Right forelimb (tissue), 1 donor: ENCODE measurements at places on chromosomes 6 and 20.

- no peak for DNase-seq
These were observed 669.4 kb upstream of the CITED2 start for GRCh38 chr6:140043762-140044378.

DNA sequence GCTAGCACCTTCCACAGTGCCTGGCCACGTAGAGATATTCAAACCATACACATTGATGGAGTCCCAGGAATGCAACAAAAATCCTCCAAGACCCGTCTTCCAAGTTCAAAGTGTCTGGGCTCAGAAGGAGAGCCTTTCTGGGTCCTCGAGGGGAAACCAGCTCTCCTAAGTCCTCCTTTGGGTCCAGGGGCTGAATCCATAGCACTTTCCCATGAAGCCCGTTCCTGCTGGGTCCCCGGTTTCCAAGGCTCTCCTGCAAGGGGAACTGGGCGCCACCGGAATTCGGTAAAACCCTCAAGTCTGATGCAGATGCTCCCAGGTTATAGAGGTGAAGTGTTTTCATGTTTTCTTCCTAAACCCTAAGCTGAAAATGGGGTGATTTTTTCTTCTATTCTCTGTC is 101.2 kb upstream of the SNX9 start:
- no peak for DNase-seq

GRCh38 chr6:148068437-148069061 is 274.1 kb upstream of the SASH1 start:
- no peak for DNase-seq

- DNase-seq, result no peak
These were observed 63.9 kb upstream of the MPC1 start for GRCh38 chr6:166446567-166447065.

DNA sequence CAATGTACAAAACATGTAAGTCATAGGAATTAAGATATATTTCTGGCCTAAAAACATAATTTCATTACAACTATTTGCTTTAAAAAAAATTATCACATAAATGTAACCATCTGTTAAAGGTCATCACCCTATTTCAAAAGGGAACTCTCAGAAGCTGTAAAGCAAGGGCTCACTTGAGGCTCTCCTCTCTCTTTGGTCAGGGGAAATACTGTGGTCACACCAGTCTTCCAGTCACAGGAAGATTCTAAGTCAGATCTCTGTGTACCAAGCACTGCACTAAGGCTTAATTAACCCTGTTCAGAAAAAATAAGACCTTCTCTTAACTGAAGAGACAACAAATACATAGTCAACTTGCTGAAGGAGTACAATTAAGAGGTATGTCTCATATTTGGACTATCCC is 75.6 kb downstream of the MMS22L start:
- DNase-seq, result no peak

GRCh38 chr20:53795170-53795569 is 201.5 kb upstream of the ZNF217 start:
- DNase-seq, result no peak

DNA sequence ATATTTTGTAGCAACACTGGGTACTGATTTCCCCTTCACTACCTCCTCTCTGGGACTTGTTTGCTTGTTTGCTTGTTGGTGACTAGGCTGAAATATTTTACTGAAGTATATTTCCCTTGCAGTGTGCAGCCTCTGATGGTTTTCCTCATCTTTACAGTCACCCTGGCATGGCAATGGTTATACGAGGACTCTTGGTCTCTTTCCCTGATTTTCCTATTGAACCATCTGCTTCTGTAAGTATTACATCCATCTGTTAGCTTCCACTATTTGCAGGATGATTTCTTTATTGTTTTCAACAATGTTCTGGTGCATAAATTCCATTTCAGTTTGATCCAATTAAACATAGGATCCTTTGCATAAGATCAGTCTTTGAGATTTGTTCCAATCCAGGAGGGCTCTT is 465.1 kb downstream of the MEI4 start:
- DNase-seq, result no peak

GRCh38 chr6:158040051-158040803 is 58.6 kb downstream of the SYNJ2 start:
- DNase-seq, result no peak

DNA sequence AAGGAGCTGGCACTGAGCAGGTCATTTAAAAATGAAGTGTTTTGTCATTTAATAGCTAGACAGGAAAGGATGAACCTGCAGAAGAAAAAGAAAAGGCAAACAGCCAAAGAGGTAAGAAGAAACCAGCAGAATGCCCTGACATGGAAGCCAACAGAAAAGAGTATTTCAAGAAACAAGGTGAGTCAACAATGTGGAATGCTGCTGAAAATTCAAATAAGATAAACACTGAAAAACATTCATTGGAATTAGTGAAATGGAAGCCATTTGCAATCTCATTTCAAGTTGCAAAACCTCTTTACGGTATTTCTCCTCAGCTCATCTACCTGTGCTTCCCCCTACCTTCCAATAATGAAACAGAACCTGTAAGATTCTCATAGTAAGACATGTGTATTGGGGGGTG is 59.6 kb downstream of the RWDD2A start:
- no peak for DNase-seq

- DNase-seq, result peak; percentile 35
These were observed 1.9 kb downstream of the KIAA1755 start for GRCh38 chr20:38258545-38259215.

- DNase-seq, result no peak
These were observed 110.3 kb upstream of the SNX9 start for GRCh38 chr6:157712585-157713295.

DNA sequence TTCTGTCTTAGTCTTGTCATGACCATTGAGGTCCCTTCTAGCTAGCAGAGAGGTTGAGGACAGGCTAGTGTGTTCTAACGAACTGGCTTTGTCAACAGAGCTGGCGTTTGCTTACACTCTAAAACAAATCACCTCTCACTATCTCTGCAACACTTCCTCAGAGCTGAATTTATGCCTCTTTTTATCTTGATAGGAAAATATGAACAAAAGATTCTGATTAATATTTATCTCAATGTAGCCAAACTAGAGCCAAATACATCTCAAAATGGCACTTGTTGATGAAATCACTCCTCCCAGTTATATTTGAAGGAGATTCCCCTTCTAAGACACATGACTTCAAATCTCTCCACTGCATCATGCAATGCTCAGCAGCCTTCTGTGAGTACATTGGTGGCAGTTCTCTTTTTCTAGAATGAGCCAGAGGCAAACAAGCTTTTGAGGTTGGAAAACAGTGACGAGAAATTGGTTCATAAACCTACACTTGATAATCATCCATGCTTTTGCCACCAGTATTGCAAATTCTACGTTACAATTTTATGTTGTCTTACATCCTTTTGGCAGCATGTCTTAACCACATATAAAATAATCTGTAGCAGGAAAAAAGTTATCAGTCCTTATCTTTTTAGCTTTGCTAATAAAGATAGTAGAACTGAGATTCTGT is 615.7 kb upstream of the CITED2 start:
- DNase-seq, result no peak

GRCh38 chr6:159203304-159204005 is 34.3 kb downstream of the FNDC1 start:
- DNase-seq, result no peak

- no peak for DNase-seq
These were observed 21.1 kb upstream of the CCM2L start for GRCh38 chr20:31989030-31989645.

GRCh38 chr6:82331031-82331773 is 32.4 kb upstream of the TPBG start:
- no peak for DNase-seq

GRCh38 chr6:122692175-122692598 is 82.0 kb downstream of the PKIB start:
- no peak for DNase-seq

GRCh38 chr20:38450412-38450975 is 15.4 kb upstream of the SNHG17 start:
- DNase-seq, result no peak

DNA sequence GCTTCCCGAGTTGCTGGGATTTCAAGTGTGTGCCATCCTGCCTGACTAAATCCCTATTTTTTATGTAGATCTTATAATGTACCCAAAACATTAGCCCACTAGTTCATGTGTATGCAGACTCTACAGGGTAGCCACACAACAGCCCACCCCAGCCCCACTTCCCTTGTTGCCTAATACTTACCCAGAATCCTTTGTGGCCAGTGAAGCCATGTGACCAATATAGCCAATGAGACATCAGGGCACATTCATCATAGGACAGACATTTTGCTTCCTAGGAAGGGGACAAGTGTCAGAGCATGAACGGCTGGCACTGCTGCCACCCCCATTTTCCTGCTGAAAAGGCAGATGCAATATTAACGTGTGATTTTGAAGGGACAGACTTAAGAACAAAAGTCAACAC is 36.0 kb upstream of the TCP11 start:
- peak; percentile 16 for DNase-seq

DNA sequence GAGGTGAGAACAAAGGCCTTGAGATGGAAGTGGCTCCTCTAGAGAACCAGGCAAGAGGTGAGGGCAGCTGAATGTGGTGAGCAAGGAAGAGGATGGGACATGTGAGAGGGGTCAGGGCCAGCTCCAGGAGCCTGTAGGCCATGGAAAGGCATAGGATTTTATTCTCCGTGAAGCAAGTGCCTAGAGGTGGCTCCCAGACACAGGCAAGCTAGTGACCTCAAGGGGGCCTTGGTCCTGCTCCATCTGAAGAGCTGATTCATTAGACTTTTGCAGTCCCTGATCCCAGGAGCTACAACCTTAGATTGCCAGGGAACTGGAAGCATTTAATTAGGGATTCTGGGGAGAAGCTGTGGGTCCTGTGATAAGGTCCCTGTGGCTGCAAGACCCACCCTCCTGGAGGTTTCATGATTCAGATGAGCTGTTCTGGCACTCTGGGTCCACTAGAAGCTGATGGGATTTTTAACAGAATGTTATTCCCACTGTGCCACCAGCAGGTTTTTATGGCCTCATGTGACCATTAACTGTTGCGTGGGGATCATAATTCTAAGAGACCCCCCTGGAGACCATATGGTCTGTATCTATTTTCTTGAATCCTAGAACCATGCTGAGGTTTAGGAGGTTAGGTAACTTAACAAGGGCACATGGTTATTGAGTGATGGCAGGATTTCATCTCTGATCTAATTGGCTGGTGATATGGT is 90.5 kb downstream of the ELOVL5 start:
- DNase-seq, result no peak

GRCh38 chr6:123879749-123880148 is 76.1 kb downstream of the NKAIN2 start:
- no peak for DNase-seq

DNA sequence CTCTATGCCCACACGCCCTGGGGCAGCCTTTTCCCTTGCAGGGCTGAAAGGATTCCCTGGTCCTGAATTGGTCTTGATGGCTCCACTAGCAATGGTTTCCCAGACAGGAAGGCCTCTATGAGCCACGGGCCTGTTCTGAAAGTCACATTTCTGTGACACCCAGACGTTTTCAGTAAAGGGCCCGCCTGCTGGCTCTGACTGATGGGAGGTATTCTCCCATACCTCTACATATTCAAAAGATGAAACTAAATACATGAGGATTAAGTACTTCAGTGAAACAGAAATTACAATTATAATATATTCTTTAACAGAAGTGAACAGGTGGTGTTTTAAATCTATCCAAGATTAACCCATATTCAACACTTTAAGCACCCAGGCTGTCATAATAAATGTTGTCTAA is 629.8 kb downstream of the CDH26 start:
- DNase-seq, result no peak

- no peak for DNase-seq
These were observed 178.6 kb downstream of the CDH26 start for GRCh38 chr20:60136645-60137401.

GRCh38 chr6:37867756-37868446 is 48.4 kb downstream of the ZFAND3 start:
- no peak for DNase-seq

DNA sequence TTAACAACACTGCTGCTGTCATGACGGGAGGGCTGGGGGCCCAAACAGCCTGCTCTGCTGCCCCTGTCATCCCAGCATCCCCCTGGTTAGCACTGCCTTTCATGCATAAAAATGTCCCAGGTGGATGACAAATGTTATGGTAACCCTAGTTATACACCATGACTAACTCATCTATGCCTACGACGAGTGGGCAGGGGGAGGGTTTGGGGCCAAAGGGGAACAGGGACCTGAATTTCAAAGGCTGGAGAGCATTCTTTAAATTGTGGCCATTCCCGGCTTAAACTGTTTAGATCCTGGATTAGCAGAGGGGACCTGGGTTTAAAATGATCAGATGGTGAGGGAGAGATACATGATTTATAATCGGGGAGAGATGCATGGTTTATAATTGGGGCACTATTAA is 24.4 kb downstream of the GNAS-AS1 start:
- no peak for DNase-seq

GRCh38 chr20:35515949-35516645 is 13.4 kb downstream of the C20orf173 start:
- no peak for DNase-seq

DNA sequence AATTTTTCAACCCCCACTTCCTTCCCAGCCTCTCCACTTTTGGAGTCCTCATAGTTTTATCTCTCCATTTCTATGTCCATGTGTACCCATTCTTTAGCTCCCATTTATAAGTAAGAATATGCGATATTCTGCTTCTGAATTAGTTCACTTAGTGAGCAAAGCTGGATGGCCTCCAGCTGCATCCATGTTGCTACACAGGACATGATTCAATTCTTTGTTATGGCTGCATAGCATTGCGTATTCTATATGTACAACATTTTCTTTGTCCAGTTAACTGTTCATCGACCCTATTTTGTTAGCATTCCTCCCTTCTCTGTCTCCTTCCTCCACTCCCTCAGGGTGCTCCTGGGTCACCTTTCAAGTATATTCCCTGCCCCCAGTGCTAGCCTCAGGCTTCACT is 210.0 kb upstream of the SSTR4 start:
- no peak for DNase-seq

DNA sequence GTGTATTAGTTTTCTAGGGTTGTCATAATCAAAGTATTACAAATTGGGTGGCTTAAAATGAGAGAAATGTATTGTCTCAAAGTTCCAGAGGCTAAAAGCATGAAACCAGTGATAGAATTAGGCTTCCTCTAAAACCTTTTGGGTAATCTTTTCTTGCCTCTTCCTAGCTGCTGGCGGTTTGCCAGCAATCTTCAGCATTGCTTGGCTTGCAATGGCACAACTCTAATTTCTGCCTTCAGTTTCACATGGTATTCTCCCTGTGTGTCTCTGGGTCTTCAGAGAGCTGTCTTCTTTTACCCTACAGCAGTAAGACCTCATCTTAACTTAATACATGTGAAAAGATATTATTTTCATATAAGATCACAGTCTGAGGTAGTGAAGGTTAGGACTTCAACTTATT is 479.1 kb upstream of the GJE1 start:
- no peak for DNase-seq
